SIG-M5 (cell line): ENCODE measurements at places on chromosomes 2 and 18.

DNA sequence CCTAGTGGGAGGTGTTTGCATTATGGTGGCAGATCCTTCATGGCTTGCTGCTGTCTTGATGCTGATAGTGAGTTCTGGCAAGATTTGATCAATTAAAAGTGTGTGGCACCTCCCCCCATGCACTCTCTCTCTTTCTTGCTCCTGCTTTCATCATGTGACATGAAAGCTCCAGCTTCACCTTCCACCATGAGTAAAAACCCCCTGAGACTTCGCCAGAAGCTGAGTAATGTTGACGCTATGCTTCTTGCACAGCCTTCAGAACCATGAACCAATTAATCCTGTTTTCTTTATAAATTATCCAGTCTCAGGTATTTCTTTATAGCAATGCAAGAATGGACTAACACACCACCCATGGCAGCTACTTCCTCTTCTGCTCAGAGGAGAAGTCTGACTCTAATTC is 2181.4 kb upstream of the PIK3C3 start:
- no peak for DNase-seq

- no peak for DNase-seq
Measured at GRCh38 chr18:36329684-36330434, 32.3 kb downstream of the FHOD3 start.

DNA sequence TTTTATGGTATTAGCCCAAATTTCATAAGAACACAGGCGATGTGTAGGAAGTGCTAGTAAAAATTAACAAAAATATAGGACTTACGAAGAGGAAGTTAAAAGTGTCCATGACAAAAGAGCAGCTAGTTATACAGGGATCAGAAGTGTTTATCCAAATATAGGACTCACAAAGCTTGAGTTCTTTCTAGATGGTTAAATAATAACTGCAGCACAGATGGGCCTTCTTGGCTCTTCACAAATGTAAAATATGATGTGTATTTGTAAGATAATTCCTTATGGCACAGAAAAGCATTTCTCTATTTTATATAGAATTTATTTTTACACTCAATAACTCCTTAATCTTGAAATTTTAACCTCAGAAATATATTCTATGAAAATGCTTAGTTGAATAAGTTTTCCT is 100.9 kb upstream of the SPHKAP start:
- DNase-seq: no peak

GRCh38 chr2:54722641-54723040 is 821 bp upstream of the EML6 start:
- no peak for DNase-seq

GRCh38 chr2:64599469-64599868 is 54.2 kb downstream of the SERTAD2 start:
- DNase-seq: no peak

- DNase-seq: no peak
Measured at GRCh38 chr18:21484851-21485636, 115.5 kb downstream of the ESCO1 start.

DNA sequence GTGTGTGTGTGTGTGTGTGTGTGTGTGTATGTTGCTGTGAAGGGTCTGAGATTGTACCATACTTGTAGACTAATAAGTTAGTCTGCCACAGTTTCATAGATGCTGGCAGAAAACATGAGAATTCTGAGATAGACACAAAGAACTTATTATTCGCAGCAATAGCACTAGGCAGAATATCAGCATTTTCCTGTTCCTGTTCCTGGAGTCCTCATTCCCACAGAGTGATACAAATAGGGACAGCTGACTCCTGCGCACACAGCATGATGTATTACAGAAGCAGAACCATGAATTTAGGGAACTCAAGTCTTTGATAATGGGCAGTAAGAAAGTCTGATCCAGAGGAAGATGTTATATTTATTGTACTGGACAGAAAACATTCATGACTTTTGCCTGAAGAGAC is 1466.3 kb downstream of the DPP10 start:
- no peak for DNase-seq

GRCh38 chr2:37647971-37648330 is 23.5 kb downstream of the CDC42EP3 start:
- DNase-seq: no peak

GRCh38 chr2:19723021-19723420 is 178.8 kb downstream of the TTC32 start:
- no peak for DNase-seq

DNA sequence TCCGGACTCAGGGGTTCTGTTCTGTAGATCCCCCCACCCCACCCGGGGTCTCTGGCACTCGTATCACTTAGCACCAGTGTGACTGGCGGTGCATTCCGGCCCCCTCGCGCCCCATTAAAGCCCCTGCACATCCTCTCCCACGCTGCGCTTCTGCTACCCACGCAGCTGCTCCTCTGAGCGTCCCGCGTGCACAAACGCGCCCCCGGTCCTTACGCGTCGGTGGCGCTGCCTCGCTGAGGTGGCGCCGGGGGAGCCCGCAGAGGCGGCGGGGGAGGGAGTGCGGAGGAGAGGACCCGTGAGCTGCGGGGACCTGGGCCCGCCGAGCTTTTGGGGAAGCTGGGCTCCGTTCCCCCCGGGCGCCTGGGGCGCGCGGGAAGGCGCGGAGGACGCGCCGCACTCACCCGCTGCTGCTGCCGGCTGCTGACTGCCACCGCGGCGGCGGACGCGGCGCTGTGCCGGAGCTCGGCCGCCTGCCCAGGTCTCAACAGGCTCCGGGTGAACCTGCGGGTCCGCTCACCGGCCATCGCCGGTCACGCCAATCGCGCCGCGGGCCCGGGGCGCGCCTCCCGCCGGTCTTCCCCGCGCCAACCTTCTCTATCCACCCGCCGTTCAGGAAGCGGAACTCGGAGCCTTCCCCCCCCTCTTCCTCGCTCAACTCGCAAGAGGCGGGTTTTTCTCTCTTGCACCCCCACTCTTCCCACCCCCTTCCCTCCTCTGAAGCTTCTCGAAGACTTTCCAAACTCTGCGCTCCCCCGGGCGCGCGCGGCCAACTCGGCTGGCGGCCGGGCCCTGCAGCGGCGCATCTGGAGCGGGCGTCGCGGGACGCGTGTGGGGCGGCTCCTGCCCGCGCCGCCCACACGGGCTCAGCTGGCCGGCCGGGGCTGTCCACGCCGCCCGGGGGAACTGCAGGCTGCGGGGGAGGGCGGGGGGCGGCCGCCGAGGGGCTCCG is at the start of gene DOCK10:
DOCK10 (minus strand) TSS at position 618 of the 949 bp plus-strand sequence; CDS start at position 524, 94 bp downstream.
- no peak for DNase-seq

DNA sequence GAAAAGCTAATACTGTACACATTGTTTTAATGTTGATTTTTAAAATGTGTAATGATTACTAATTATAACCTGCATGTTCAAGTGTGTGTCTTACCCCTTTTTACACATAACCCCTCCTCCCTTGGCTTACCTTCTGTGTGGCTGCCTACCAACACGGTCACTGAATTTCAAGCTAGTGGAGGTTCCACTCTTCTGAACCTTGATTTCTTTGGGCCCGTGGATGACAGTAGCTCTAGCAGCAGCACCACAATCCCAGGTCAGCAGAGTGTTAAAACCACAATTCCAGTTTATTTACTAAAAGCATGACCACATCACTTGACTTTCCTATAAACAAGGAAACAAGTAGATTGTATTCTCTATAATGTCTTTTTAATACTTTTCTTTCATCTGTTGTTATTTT is 56.9 kb downstream of the AFTPH start:
- DNase-seq: no peak

DNA sequence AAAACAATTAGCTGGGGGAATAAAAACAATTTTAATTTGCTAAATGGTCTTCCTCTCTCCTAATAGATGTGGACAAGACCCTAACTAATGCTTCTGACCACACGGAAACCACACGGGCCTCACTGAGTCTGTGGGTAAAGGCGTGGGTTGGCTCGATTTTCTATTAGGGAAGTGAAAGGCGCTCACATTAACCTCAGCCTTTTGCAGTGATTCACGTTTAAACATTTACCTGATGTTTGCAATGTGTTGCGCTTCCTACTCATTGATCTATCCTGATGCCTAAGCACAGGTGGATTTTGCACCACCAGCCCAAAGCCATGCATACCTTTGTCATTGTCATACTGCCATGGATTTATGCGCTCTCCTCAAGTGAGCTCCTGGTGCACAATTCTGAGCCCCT is 35.6 kb upstream of the NRP2 start:
- DNase-seq: no peak
